NCI-H187 treated with DMSO at 0.1 percent for 48 hours (cell line): ENCODE measurements at places on chromosomes 12 and 14.

GRCh38 chr12:96886998-96887677, 19.9 kb upstream of the NEDD1 start:
- DNase-seq: no peak

GRCh38 chr14:67440513-67440912, 28.5 kb upstream of the PLEK2 start:
- no peak for DNase-seq

DNA sequence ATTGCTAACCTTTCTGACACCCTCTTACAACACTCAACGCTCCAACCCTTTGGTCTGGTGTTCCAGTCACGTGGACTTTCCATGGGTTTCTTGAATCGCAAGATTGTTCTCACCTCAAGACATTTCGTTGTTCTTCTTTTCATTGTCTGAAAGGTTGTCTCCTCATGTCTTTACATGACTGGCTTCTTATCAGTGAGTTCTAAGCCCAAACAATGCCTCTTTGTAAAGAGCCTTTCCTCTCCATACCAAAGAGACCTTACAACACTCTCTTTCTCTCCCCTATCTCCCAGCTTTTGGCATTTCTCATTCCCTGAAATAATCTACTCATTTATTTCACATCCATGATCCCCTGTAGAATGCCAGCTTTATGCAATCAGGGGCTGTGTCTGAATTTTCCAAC, 1144.8 kb downstream of the AACS start:
- no peak for DNase-seq

GRCh38 chr12:3150308-3150670, 73.1 kb downstream of the TSPAN9 start:
- no peak for DNase-seq

DNA sequence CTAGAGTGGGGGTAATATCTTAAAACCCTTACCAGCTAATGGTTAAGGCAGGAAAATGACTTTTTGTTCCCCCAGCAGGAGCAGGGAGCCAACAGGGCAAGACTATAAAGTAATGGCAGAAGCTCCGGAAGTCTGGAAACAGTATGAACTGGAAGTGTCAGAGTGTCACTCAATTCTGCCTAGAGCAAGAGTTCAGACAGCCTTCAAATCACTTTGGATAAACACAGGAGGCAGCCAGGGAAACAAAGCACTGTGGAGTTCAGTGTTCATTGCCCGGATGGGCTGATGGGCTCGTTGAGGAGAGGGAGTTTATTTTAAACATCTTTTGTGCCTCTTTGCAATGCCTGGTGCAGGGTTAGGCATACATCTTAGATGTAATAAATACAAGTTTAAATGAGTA, 16.5 kb upstream of the DYRK2 start:
- DNase-seq: no peak

- no peak for DNase-seq
Measured at GRCh38 chr14:100145682-100146464, 13.6 kb downstream of the DEGS2 start.

- DNase-seq: peak; percentile 67
Measured at GRCh38 chr14:66015071-66015780, 470.9 kb upstream of the CCDC196 start.

- no peak for DNase-seq
Measured at GRCh38 chr12:109770104-109770860, 56.7 kb downstream of the FAM222A start.

DNA sequence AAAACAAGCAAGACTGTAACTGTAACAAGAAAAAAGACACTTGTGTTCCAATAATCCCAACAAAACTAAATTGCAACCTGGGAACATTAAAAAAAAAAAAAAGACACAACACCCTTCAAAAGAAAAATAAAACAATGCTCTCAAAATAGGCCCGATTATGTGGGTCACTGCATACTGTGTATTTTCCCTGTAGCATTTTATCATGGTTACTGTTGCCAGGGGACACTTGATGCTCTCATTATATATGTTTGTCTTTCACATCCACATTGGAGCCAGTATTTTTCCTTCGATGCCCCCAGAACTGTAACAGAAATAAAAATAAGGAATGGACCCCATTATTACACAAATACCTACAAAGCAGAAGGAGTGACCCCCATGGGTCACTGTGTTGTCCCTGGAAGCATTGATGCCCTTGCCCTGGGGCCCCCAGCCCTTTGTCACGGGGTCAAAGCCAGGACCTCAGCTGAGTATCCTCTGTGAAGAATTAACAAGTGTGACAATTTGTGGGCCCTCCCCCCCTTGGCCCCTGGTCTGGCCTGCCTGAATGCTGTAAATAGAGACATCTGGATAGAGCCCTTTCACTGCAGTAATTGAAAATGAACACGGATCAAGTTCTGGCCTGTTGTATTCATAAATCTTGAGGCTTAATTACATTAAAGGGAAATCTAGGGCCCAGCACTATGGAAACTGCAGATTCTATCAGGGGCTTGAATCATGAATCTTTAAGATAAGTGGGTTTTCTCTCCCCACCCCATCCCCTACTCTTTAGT, 72.8 kb downstream of the C12orf42 start:
- DNase-seq: no peak

GRCh38 chr12:40569626-40570179, 122.5 kb upstream of the CNTN1 start:
- no peak for DNase-seq

DNA sequence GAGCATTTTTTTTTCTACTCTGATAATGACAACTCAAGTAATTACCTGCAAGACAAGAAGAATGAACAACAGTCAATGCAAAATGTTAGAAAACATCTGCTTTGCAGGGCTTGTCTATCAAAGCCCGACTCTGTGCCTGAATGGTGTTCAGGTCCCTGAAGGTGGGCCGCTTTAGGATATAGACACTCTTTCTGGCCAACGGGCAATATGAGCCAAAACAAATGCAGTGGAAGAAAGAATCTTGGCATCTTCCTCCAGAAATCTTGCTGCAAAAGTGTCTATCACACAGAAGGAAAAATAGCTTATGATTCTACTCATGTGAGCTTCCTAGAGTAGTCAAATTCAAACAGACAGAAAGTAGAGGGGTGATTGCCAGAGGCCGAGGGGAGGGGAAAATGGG, 32.7 kb downstream of the FOS start:
- no peak for DNase-seq

DNA sequence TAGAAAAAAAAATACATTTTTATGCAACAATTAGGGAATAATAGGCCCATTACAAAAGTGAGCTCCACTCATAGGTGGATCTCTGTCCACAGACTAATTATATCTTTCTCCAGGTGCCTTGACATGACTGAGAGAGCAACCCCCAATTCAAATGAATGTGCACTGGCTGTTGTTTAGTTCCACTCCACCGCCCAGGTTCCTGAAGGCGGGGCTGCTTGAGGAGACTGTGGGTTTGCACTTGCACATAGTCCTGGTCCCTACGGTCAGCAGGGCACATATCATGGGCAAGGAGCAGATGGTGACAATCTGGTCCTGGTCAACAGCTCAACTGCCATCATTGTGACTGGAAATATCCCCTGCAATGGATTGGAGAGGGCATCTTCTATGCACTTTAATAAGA, 195.6 kb upstream of the PWP1 start:
- DNase-seq: no peak

DNA sequence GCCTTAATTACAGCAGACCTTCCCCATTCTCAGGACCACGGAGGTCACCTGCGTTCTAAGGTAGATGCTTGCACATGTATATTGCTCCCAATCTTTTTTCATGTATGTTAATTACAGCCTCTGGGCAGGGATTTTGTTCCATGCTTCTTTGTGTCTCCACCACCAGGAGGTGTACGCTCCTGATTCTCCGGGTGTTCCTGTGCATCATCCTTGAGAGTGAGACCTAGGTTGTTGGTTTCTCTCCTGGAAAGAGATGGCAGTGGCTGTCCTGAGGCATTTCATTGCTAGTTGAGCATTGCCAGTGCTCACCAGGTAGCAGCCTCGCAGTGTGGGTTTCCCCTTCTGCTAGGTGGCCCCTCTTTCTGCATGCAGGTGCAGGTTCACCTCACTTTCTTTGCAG, 52.8 kb downstream of the KCNK13 start:
- DNase-seq: no peak

GRCh38 chr12:130357241-130357640, 19.6 kb downstream of the PIWIL1 start:
- DNase-seq: peak; percentile 34

DNA sequence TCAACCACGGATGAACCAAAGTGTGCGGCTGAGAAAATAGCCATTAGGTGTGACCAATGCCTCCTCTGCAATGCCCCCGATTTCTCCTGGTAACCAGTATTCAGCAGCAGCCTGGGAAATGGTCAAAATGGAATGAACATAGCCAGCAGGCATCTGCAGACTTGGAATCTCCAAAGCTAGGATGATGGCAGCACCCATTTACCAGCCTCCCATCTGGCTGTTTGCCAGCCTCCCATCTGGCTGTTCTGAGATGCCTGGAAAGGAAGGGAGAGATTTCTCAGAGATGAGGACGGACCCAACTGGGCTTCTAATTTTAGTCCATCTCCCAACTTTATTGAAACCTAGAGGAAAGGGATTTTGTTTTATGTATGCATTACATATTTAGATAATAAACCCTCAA, 16.2 kb downstream of the CLMN start:
- no peak for DNase-seq

DNA sequence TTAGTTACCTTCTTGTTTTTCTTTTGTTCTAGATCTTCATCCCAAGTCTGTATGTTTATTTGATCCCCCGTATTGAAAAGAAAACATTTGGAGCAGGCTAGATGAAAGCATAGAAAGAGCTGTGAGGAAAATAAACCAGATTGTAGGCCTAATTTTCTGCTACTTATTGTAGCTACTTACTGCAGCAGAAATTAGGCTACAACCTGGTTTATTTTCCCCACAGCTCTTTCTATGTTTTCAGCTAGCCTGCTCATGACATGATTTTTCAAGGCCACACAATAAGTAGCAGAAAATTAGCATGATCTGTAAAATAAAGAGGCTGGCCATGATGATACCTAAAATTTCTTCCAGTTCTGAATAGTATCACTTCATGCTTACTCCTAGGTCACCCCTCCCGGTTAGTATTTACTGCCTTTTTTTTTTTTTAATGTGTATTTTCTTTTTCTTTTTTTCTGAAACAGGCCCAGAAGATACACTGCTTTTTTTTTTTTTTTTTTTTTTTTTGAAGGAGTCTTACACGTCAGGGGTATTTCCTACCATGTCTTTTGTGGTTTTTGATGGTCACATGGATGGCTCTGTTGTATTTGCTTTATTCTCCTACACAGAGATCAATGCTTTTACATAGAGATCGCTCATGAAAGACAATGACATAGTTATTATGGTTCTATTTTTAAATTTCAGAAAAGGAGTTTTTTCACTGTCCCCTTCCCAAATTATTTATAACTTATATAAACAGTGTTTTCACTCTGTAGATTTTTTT, 32.3 kb downstream of the BHLHE41 start:
- no peak for DNase-seq

DNA sequence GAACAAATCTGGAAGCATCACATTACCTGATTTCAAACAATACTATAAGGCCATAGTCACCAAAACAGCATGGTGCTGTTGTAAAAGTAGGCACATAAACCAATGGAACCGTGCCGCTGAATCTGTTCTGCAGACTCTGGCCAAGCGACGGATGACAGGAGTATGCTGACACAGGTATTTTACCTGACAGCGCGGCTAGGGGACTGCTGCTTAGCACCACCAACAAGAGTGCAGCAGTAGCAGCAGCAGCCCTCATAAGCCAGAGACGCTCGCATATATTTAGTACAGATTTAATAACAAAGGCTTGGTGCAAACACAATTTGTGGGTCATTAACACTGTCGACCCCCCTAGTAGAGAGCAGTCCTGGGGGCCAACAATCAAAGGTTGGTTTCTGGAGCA, 677.6 kb upstream of the LMO3 start:
- DNase-seq: no peak
